COR-L47 (cell line): ENCODE measurements at places on chromosomes 2 and 18.

- DNase-seq = no peak
These were observed 143.3 kb upstream of the BCL2L11 start for GRCh38 chr2:110977403-110977802.

GRCh38 chr2:230521386-230521785 lies 105.4 kb downstream of the SP100 start:
- no peak for DNase-seq

DNA sequence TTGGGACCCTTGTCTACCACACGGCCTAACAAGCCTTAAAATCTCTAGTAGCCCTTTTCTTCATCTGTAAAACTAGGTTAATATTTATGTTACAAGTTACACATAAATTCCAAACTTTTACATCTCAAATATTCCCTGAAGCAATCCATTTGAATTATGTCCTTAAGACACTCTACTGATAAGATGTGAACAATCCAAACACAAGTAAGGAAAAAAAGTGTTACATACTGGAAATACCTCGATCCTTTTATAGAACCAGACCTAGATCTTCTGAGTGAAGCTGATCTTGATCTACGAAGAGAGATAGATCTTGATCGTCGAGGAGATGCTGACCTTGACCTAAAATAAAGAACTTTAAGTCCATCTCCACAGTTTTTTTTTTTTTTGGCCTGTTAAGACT lies 3.3 kb downstream of the SRSF7 start:
- no peak for DNase-seq

GRCh38 chr2:36805635-36806224 lies 109.2 kb downstream of the VIT start:
- no peak for DNase-seq

DNA sequence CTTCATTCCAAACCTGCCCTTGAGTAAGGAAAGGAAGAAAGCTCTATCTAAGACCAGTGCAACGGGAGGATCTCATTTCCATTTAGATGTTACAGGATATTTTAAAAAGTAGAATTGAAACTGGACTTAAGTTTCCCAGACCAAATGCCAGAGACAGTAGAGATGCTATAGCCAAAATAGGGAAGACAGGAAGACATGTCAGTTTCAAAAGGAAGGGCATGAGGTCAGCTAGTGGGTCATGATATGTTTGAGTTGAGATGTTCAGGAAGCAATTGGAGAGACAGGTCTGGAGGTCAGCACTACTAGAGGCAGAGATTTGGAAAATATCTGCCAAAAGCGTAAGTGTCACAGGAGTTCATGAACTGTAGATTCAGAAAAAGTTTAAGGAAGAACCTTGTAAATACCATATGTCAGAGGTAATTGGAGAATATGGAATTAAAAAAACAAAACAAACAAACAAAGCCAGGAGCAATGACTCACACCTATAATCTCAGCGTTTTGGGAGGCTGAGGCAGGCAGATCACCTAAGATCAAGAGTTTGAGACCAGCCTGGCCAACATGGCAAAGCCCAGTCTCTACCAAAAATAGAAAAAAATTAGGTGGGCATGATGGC lies 50.8 kb downstream of the EPHA4 start:
- no peak for DNase-seq

DNA sequence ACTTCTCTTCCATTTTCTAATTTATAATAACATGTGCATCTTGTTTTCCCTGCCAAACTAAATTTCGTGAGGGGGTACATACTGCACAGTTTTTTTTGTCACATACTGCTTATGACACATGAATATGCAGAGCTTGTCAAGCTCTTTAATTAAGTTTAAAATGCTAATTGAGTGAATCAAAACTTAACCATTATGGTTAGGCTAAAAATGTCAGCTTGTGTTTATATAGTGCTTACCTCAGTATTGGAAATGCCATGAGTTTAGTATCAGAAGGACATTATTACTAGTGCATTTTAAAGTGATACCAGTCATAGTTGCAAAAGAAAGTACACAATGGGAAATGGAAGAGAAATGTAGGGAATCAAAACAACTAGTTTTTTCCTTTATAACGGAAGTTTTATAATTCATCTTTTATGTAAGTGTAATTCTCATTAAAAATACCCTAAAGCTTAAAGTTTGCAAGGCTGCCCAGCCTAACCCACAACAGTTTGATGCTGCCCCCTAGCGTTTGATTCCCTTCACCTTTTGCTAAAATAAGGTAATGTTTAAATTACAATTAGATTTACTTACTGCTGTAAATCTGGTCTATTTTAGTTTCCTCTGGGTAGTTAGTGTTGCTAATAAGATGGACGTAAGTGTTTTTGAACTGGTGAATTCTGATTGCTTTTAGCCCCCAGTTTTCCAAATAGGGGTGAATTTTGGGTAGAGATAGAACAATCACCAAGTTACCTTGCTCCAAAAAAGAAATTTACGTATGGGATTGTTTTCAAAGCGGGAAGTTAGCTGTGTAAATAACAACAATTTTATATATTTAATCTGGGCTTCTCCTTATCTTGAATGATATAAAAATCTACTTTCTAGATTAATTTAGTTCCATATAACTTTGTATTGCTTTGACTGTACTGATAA lies 3.2 kb downstream of the SLC39A10 start:
- DNase-seq = peak; percentile 77

DNA sequence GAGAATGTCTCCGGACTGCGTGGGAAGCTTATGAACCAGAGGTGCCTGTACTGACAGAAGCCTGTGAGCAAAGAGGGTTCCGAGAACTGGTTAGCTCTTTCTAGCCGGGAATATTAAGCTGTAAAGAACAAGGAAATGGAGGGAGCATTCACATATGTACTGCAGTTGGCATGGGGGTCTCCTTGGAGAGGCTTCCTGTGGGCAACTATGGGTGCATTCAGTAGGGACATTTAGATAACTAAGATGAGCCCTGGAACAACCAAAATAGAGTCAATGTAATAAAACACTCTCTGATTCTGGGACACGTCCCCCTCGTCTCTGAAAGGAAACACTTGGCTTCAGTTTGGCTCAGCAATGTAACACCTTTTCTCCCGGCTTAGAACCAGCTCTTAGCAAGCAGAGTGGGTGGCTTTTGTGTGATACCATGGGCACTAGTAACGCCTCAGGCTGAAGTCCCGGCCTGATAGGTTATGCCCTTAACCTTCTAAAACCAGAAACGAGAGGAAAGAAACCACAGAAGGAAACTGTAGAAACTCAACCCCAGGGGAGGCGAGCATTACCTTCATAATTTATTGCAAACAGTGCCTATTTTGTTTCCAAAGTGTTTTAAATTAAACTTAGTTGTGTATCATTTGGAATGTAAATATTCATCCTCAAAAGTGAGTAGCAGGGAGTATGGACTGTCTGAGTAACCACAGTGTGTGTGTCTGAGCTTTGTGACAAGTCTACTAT lies 48.8 kb upstream of the LPIN2 start:
- no peak for DNase-seq
